CD4-positive, CD25-positive, alpha-beta regulatory T cell (primary cell): ENCODE measurements at places on chromosomes 7 and 10. TPM values are rescaled to one million over a fixed set of nuclear protein-coding genes. Genes with fewer than 3 reads are reported as not detected.

DNA sequence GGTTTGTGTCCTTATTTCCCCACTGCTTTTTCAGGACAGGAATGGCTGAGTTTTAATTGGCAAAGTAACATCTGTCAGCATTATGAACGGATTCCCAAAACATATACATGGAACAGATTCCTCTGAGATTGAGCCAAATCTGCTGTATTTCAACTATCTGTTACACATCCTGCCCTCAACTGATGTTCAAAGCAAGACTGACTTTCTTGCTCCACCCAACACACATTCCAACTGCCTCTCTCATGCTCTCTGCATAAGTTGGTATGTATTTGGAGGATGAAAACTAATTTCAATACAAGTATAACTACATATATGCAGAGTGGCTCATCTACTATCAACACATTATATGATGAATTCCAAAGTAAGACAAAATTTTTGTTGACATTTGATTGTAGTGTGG is 342.2 kb downstream of the GATA3 start:
- H3K27me3 ChIP-seq, result no peaks in the 10 kb centered on the region
- H3K4me3 ChIP-seq, result no peak overlapping the region
- H3K4me1 ChIP-seq, result peaks cover 6% of the 10 kb centered on the region
- DNase-seq, result no peak

GRCh38 chr7:54336800-54337199 is 205.4 kb upstream of the VSTM2A start:
- H3K27me3 ChIP-seq, result no peaks in the 10 kb centered on the region
- no peaks in the 10 kb centered on the region for H3K36me3 ChIP-seq
- no peak for DNase-seq
- H3K27ac ChIP-seq, result no peak overlapping the region
- H3K4me3 ChIP-seq, result no peak overlapping the region

DNA sequence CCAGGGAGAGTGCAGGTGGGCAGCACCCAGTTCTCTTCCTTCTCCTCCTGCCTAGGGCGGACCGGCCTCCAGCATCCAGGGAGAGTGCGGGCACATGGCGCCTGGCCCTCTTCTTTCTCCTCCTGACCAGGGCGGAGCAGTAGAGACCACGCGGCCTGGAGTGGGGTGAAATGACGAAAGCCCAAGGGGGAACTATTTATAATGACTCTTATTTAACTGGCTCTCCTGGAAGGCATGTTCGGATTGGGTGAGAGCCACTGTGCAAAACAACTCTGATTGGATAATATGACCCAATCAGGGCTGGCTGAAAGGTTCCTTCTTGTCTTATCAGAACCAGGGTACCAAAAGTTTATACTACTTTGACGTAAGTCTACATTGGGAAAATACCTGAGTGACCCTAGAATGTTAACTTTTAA is 63.1 kb downstream of the ZNF37A start:
- H3K27ac ChIP-seq, result no peak overlapping the region
- no peak for DNase-seq
- no peaks in the 10 kb centered on the region for H3K27me3 ChIP-seq
- H3K36me3 ChIP-seq, result no peaks in the 10 kb centered on the region

SLC26A5 gene
- polyA plus RNA-seq, result 0.44 TPM

GRCh38 chr10:24708081-24708480 is 15.6 kb downstream of the ARHGAP21 start:
- peaks cover 6% of the 10 kb centered on the region for H3K4me1 ChIP-seq
- no peaks in the 10 kb centered on the region for H3K27me3 ChIP-seq
- H3K27ac ChIP-seq, result no peak overlapping the region
- H3K4me3 ChIP-seq, result no peak overlapping the region

- H3K4me3 ChIP-seq, result no peak overlapping the region
- no peaks in the 10 kb centered on the region for H3K27me3 ChIP-seq
- no peak overlapping the region for H3K27ac ChIP-seq
- H3K36me3 ChIP-seq, result no peaks in the 10 kb centered on the region
Measured at GRCh38 chr7:9962742-9963141, 1010.9 kb upstream of the PHF14 start.

ZNF789 gene
- polyA plus RNA-seq, result 4.2 TPM

PCGF5 gene
- 60.3 TPM for polyA plus RNA-seq

LRRN3 gene
- polyA plus RNA-seq, result 1.3 TPM

- no peak for DNase-seq
- no peak overlapping the region for H3K27ac ChIP-seq
- no peak overlapping the region for H3K4me3 ChIP-seq
- no peaks in the 10 kb centered on the region for H3K36me3 ChIP-seq
- peaks cover 5% of the 10 kb centered on the region for H3K4me1 ChIP-seq
Measured at GRCh38 chr7:74267756-74268565, 13.8 kb upstream of the RFC2 start.

GRCh38 chr10:60234551-60234950 is 155.1 kb downstream of the ANK3 start:
- no peaks in the 10 kb centered on the region for H3K27me3 ChIP-seq
- H3K4me3 ChIP-seq, result no peak overlapping the region
- H3K4me1 ChIP-seq, result peaks cover 6% of the 10 kb centered on the region
- H3K36me3 ChIP-seq, result no peaks in the 10 kb centered on the region
- no peak for DNase-seq
- H3K27ac ChIP-seq, result no peak overlapping the region

GRCh38 chr7:120462991-120463390 is 190.0 kb downstream of the KCND2 start:
- H3K4me1 ChIP-seq, result no peaks in the 10 kb centered on the region
- H3K4me3 ChIP-seq, result no peak overlapping the region

DNA sequence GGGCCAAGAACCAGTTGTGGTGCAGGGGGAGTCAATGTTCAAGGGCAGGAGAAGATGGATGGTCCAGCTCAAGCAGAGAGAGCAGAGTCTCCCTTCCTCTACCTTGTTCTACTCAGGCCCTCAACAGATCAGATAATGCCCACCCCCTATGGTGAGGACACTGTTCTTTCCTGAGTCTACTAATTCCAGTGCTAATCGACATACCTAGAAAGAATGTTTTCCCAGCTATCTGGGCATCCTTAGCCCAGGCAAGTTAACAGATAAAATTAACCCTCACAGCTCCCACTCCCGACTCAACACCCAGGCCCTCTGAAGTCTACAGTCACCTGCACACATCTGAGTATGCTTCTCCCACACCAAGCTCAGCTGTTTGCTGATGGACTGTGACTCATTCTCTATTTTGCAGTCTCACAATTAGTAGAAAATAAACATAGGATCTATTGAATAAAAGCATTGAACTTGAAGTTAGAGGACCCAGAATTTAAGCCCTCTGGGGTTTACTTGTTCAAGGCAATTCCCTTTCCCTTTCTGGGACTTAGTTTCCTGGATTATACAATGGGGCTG is 17.1 kb downstream of the COL13A1 start:
- DNase-seq, result no peak
- H3K27ac ChIP-seq, result no peak overlapping the region
- no peaks in the 10 kb centered on the region for H3K36me3 ChIP-seq

DNA sequence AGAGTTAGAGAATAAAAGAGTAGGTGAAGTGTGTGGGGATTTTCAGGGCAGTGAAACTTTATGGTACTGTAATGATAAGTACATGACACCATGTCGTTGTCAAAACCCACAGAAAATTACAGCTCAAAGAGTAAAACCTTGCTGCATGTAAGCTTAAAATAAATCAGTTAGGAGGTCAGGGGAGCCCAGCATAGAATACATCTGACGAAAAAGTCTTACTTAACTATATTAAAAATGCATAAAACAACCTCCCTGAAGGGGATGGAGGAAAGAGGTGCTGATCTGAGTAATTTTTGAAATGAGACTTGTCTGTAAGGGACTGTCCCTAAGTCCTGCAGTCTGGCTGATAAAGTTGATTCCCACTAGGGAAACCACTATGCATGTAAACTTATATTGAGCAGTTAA is 49.8 kb upstream of the AKR1E2 start:
- no peaks in the 10 kb centered on the region for H3K4me1 ChIP-seq
- DNase-seq, result no peak

NKX2-3 gene
- not detected for polyA plus RNA-seq

DNA sequence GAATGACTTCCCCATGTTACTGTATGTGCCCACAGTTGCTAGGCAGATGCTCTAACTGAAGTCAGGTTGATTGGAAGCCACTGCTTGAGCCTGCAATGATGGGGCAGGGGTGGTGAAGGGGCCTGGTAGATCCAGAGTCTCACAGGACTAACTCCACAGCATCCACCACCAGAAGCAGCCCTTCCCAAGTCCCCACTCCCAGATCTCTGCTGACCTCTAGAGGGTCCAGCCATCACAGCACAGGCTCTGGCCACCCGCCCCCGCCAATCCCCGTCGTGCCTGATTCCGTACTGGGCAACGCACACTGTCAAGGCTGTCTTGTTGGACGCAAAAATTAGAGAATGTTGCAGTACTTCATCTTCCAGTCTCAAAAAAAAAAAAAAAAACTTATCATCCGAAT is 136.8 kb upstream of the PDE1C start:
- no peaks in the 10 kb centered on the region for H3K36me3 ChIP-seq
- H3K4me1 ChIP-seq, result no peaks in the 10 kb centered on the region
- no peaks in the 10 kb centered on the region for H3K27me3 ChIP-seq
- H3K4me3 ChIP-seq, result no peak overlapping the region
- DNase-seq, result no peak
- no peak overlapping the region for H3K27ac ChIP-seq

DNA sequence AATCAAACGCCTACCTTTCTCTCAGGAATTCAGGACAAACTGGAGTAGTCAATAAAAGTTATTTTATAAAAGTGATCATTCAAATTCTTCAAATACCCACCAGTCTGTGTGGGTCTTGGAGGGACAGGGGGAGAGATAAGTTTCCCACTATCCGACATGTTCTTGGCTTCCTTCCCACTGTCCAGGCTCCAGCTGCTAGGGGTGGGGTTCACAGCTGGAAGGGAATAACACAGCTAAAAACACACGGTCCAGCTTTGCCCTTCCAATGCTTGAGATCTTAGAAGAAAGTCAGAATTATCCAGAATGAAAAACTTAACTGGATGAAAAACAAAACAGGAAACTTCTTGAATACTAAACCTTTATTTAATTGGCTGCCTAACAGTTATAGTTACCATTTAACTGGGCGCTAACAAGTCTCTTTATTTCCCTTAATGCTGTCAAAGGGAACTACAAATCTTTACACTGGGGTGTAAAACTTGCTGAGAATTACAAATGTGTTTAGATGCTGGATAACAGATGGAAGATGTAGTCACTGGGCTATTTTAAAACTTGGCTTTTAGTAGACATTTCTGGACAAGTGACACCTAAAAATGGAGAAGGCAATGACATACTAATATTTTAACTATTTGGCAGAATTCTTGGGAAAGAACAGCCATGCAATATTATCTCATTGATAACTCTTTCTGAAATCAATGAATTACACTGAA is 172.8 kb upstream of the IMMP2L start:
- no peaks in the 10 kb centered on the region for H3K27me3 ChIP-seq
- H3K27ac ChIP-seq, result no peak overlapping the region
- no peaks in the 10 kb centered on the region for H3K36me3 ChIP-seq

DNA sequence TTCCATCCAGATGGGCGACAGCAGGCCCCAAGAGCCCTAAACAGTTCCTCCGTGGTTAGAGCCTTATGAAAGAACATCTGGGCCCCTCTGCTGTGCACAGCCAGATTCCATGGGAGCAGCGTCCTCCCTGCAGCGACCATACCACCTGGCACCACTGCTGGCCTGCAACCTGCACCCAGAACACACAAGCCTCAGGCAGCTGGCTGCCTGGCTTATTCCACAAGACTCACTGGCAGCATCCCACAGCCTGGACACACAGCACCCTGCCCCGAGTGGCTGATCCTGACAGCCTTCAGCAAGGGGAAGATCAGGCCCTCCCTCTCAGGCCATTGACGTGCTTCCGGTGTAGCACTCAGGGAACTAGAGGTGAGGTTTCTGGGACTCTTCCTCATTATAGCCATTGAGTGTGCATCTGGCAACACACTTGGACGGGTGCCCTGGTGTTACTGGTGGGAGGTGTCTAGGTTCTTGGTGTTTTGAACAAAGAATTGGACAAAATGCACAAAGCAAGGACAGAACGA is 33.7 kb upstream of the ERCC6 start:
- DNase-seq, result no peak
- H3K36me3 ChIP-seq, result no peaks in the 10 kb centered on the region
- no peak overlapping the region for H3K27ac ChIP-seq
- no peak overlapping the region for H3K4me3 ChIP-seq
- H3K27me3 ChIP-seq, result no peaks in the 10 kb centered on the region

WEE2 gene
- polyA plus RNA-seq, result not detected

SNX13 gene
- polyA plus RNA-seq, result 11.9 TPM

DNA sequence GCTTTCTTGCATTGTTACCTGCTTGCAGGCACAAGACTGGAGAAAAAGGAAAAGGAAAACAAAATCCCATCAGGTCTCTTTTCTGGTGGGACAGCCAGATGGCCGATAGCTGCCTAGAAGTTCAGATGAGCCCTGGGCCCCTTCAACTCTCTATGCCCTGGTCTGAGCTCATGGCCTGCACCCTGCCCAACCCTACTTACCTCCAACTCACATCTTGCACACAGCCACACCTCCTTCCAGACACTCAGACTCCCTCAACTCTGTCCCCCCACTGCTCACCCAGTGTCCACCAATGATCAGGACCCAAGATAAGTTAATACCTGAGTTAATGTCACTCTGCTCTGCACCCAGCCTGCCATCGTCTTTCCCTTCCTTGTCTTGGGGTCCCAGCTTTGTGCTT is 10.9 kb downstream of the RBP3 start:
- no peak for DNase-seq
- H3K27me3 ChIP-seq, result no peaks in the 10 kb centered on the region

GRCh38 chr10:12344375-12345110 is 4.8 kb upstream of the CAMK1D start:
- no peaks in the 10 kb centered on the region for H3K36me3 ChIP-seq
- H3K4me1 ChIP-seq, result peaks cover 9% of the 10 kb centered on the region
- H3K27ac ChIP-seq, result no peak overlapping the region
- no peak overlapping the region for H3K4me3 ChIP-seq
- no peaks in the 10 kb centered on the region for H3K27me3 ChIP-seq

DNA sequence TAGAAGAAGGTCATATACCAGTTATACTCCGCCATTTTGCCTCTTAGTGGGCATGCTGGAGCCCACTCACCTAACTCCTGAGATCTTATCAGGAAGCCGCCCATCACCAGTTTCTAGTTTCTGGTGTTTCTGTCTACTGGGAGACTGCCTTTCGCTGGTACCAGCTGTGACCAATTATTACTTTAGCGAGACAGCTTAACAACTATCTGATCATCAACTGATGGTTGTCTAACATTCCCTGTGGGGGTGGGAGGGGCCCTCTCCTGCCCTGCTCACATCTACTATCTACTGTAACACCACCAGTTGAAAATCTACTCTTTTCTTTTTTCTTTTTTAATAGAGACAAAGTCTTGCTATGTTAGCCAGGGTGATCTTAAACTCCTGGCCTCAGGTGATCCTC is 46.2 kb upstream of the C10orf67 start:
- no peak overlapping the region for H3K4me3 ChIP-seq
- no peak for DNase-seq
- H3K27me3 ChIP-seq, result no peaks in the 10 kb centered on the region
- no peaks in the 10 kb centered on the region for H3K4me1 ChIP-seq
- no peak overlapping the region for H3K27ac ChIP-seq
- H3K36me3 ChIP-seq, result no peaks in the 10 kb centered on the region
